ENCODE measurements at places on chromosomes 12 and 14. TPM values are rescaled to one million over a fixed set of nuclear protein-coding genes. Genes with fewer than 3 reads are reported as not detected.

SLC25A21 gene
- 0.50 TPM for total RNA-seq

PRPH gene
- 0.50 TPM for total RNA-seq

CAPZA3 gene
- not detected for total RNA-seq

- H3K27ac ChIP-seq = no peak overlapping the region
- H3K36me3 ChIP-seq = peaks cover 5% of the 10 kb centered on the region
- H3K27me3 ChIP-seq = no peaks in the 10 kb centered on the region
- H3K4me3 ChIP-seq = no peak overlapping the region
- H3K4me1 ChIP-seq = peaks cover 24% of the 10 kb centered on the region
Observed at GRCh38 chr12:124451016-124451415, 116.4 kb downstream of the NCOR2 start.

DNA sequence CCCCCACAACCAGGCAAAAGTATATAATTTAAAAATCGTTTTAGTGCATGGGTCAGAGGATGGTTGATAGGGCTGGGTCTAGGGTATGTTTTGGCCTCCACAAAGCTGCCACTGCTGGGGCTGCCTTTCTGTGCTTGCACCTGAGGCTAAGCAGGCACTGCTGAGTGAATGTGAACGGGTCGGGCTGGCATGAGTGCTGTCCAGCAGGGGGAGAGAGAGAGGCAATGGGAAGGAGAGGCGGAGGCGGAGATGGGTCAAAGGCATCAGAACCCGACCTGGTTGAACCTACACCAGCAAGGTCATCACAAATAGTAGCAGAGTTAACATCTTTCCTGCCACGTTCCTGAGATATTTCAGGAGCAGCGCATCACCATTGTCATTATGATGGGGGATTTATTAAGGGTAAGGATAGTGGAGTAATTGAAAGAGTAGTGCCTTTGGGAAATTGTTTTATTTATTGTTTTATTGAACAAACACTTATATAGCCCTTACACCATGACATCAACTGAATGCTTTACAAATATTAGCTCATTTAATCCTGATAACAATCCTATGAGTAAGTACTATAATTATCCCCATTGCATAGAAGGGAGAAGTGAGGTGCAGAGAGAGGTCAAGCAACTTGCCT lies 5.8 kb upstream of the NRXN3 start:
- H3K36me3 ChIP-seq = no peaks in the 10 kb centered on the region
- no peak for DNase-seq
- H3K27ac ChIP-seq = no peak overlapping the region
- no peaks in the 10 kb centered on the region for H3K4me1 ChIP-seq
- no peaks in the 10 kb centered on the region for H3K27me3 ChIP-seq

DNA sequence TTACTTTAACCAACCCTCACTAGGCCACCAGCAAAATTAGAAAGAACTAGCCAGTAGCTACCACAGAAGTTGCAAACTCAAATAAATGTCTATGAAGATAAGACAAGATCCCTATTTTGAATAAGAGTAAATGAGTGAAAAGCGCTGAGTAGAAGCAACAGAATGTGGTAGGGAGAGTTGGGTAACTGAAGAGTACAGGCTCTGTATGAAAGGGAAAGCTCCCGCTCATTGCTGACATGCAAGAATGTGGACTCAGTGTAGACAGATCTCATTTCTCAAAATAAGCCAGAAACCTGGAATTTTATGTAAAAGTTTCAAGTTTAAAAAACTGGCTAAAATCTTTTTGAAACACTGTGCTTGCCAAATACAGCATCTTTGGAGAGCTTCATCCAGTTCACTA lies 63.9 kb downstream of the NAV3 start:
- DNase-seq = no peak
- no peaks in the 10 kb centered on the region for H3K27me3 ChIP-seq
- H3K4me1 ChIP-seq = no peaks in the 10 kb centered on the region
- no peaks in the 10 kb centered on the region for H3K36me3 ChIP-seq
- H3K4me3 ChIP-seq = no peak overlapping the region
- no peak overlapping the region for H3K27ac ChIP-seq

GRCh38 chr14:24145690-24146452 lies 539 bp downstream of the PSME2 start:
- peaks cover 10% of the 10 kb centered on the region for H3K4me1 ChIP-seq
- H3K27ac ChIP-seq = peak overlapping the region; percentile 79
- no peaks in the 10 kb centered on the region for H3K27me3 ChIP-seq
- peak overlapping the region; percentile 98 for H3K4me3 ChIP-seq
- peaks cover 12% of the 10 kb centered on the region for H3K36me3 ChIP-seq
- peak; percentile 75 for DNase-seq

DNA sequence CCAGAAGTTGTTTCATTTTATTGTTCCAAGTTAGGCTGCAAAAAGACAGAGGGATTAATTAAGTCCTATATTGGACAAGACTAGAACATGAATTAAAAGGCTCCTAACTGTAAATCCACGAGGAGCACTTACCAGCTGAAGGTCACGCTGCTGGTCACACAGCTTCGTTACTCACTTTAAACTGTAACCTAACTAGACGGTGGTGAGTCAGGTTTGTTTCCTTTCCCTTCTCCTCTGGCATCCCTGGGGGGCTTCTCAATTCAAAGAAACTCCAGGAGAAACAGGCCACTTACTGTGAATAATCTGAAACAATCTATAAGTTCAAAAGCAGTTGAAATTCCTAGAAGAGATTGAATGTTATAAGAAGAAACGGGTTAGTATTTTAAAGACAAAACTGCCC lies 331.4 kb downstream of the BCAT1 start:
- DNase-seq = peak; percentile 38
- H3K27me3 ChIP-seq = no peaks in the 10 kb centered on the region
- no peak overlapping the region for H3K4me3 ChIP-seq
- no peaks in the 10 kb centered on the region for H3K36me3 ChIP-seq
- no peaks in the 10 kb centered on the region for H3K4me1 ChIP-seq

GRCh38 chr12:57241402-57242310 lies 9.3 kb downstream of the STAC3 start:
- no peak for DNase-seq
- peaks cover 16% of the 10 kb centered on the region for H3K27me3 ChIP-seq
- H3K4me1 ChIP-seq = peaks cover 27% of the 10 kb centered on the region
- H3K4me3 ChIP-seq = no peak overlapping the region
- H3K36me3 ChIP-seq = no peaks in the 10 kb centered on the region

DNA sequence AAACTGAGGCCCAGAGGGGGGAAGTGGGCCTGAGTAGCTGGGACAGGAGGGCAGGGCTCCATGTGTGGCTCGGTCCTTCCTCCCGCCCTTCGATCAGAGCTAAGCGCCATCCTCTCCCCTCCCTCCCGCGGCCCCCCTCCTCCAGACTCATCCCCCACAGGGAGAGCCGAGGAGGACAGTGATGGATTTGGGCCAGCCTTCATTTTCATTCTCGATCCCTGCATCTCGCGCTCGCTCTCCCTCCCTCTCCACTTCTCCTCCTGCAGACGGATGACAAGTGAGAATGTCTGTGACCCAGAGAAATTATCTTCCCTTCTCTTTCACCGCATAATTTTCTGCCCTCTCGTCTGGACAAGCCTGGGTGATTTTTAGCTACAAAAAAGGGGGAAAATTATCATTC lies 183.3 kb downstream of the RBM19 start:
- H3K27me3 ChIP-seq = peaks cover 2% of the 10 kb centered on the region
- no peaks in the 10 kb centered on the region for H3K36me3 ChIP-seq
- H3K4me1 ChIP-seq = no peaks in the 10 kb centered on the region

DNA sequence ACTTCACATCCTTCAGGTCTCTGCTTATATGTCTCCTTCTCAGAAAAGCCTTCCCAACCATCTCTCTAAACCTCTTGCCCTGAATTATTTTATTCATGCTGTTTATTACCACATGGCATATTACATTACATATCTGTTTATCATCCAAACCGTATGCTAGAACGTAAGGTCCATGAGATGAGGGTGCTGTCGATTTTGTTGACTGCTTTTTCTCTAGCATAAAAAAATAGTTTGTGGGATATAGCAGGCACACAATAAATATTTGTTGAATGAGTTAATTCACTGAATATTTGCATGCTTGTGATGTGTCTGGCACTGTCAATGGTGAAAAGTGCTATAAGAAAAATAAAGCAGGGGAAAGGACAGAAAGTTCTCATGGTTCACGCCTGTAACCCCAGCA lies 22.9 kb downstream of the SAMD4A start:
- no peak overlapping the region for H3K27ac ChIP-seq
- DNase-seq = peak; percentile 41
- H3K4me1 ChIP-seq = peaks cover 23% of the 10 kb centered on the region
- no peaks in the 10 kb centered on the region for H3K27me3 ChIP-seq

DNA sequence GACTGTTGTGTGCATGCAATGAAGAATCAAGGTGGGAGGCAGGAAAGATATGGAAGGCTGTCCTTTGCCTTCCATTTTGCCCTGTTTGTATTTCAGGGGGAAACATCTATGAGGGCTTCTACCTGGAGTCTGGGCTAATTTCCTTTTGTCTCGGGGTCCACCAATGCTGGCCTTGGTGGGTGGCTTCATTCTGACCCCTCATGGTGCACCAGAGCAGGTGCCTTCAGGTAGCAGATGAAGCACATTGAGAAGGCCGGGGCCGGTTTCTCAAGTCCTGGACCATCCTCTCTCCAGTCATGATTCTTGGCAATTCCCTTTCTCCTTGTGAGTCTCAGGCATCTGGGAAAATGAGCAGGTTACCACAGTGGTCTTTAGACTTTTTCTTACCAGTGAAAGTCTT lies 47.2 kb downstream of the RPH3A start:
- H3K27me3 ChIP-seq = no peaks in the 10 kb centered on the region
- no peak overlapping the region for H3K27ac ChIP-seq
- H3K4me1 ChIP-seq = peaks cover 2% of the 10 kb centered on the region
- H3K36me3 ChIP-seq = no peaks in the 10 kb centered on the region
- no peak overlapping the region for H3K4me3 ChIP-seq

GRCh38 chr14:71541271-71541670 lies 391.0 kb upstream of the RGS6 start:
- no peaks in the 10 kb centered on the region for H3K36me3 ChIP-seq
- no peak overlapping the region for H3K27ac ChIP-seq
- H3K27me3 ChIP-seq = no peaks in the 10 kb centered on the region
- H3K4me1 ChIP-seq = peaks cover 5% of the 10 kb centered on the region
- no peak overlapping the region for H3K4me3 ChIP-seq
- DNase-seq = no peak

DNA sequence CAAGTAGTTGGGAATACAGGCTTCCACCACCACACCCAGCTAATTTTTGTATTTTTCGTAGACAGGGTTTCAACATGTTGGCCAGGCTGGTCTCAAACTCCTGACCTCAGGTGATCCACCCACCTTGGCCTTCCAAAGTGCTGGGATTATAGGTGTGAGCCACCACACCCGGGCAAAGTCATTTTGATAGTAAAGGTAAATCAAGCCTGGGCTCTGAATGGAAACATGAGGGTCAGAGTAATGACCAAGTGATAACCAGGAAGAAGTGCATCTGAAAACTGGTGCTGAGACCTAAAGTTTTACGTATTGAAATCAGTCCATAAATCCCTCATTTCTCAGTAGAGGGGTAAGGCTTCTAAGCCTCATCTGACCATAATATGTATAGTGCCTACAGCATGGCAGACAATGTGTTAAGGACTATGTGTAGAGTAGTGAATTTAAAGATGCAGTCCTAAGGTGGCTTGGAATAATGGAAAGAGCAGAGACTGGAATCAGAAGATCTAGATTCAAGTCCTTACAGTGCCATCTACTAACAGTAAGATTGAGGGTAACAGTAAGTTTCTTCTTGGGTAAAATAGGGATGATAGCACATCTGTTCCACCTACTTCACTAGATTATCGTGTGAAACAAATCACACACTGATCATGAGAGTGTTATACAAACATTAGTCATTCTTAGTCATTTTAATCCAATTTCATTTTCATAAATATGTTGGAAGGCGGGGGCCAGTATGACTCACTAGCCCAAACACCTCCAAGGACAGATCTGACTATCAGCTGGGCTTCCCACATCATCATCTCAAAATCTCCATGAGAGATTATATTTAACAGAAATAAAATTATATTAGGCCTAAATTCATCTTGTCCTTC lies 11.2 kb downstream of the MAP4K5 start:
- DNase-seq = peak; percentile 91
- H3K27ac ChIP-seq = peak overlapping the region; percentile 57
- no peaks in the 10 kb centered on the region for H3K27me3 ChIP-seq
- no peak overlapping the region for H3K4me3 ChIP-seq
- H3K36me3 ChIP-seq = no peaks in the 10 kb centered on the region

DNA sequence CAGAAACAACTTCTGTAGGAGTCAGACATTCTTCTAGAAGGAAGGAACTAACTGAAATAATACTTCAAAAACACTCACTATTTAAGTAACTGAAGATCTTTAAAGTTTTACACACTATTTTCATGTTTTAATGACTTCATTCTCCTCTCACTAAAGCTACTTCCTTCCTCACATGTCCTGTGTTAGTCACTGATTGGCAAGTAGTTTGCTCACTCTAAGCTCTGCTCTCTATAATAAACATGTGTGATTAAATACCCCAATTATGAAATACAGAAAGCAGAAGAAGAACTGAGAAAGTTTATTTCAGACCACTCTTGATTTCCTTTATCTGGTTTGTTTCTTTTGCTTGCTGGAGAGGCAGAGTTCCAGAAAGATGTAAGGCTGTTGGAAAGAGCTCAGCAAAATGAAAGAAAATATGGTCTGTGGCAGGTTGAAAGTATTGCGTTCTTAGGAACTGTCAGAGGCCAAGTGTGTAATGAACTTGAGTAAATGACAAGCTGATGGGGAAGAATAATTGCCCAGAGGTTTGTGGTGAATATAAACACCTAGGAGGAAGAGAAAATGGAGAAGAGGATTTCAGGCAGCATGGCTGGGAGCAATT lies 522.0 kb upstream of the SEL1L start:
- no peak overlapping the region for H3K4me3 ChIP-seq
- no peaks in the 10 kb centered on the region for H3K4me1 ChIP-seq
- no peak overlapping the region for H3K27ac ChIP-seq
- no peak for DNase-seq
- no peaks in the 10 kb centered on the region for H3K36me3 ChIP-seq

DNA sequence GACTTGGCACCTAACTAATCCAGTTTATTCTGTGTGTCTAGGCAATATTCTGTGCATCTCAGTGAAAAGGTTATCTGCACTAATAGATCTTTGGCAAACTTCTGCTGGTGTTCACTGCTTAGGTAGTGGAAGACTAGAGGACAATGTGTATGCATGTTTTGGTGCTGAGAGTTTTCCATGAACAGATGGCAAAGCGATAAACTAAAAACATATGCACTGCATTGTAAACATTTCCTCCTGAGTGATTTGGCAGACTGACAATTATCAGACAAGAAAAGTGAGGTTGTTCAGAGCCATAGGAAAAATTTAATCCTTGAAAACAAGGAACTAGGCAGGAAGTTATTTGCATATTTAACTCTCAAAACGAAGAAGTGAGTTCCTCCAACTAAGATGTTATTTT lies 400.4 kb downstream of the ATP23 start:
- H3K4me1 ChIP-seq = peaks cover 3% of the 10 kb centered on the region
- H3K27ac ChIP-seq = no peak overlapping the region
- peak; percentile 69 for DNase-seq
- H3K27me3 ChIP-seq = no peaks in the 10 kb centered on the region

GRCh38 chr12:124303579-124304313 lies 8.9 kb downstream of the RFLNA start:
- no peak for DNase-seq
- no peaks in the 10 kb centered on the region for H3K27me3 ChIP-seq
- H3K4me1 ChIP-seq = no peaks in the 10 kb centered on the region
- no peak overlapping the region for H3K27ac ChIP-seq
- no peak overlapping the region for H3K4me3 ChIP-seq
- H3K36me3 ChIP-seq = no peaks in the 10 kb centered on the region

GRCh38 chr12:123120452-123121166 lies 30.3 kb downstream of the PITPNM2 start:
- no peak overlapping the region for H3K27ac ChIP-seq
- no peaks in the 10 kb centered on the region for H3K27me3 ChIP-seq
- peaks cover 4% of the 10 kb centered on the region for H3K4me1 ChIP-seq
- no peaks in the 10 kb centered on the region for H3K36me3 ChIP-seq

All from fibroblast of lung (primary cell).